NCI-H1105 treated with DMSO at 0.1 percent for 48 hours (cell line): ENCODE measurements at places on chromosomes 13 and 19.

GRCh38 chr13:21748166-21748565 is 77.3 kb downstream of the FGF9 start:
- DNase-seq = no peak

DNA sequence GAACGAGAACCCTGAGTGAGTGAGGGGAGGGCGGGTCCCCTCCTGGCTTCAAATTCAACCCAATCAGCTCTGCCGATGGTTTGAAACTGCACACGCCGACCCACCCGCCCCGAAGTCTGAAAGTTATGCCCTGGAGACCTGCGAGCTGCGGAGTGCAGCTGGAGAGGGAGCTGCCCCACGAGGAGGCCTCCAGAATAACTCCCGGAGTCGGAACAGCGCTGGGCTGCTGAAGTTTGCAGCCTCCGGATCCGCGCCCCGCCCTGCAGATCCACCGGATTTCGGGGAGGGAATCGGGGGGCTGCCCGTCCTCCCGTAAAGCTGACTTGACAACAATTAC is 7.0 kb downstream of the POU4F1 start:
- no peak for DNase-seq

GRCh38 chr13:78609464-78610205 is 6.3 kb upstream of the POU4F1 start:
- peak; percentile 24 for DNase-seq

DNA sequence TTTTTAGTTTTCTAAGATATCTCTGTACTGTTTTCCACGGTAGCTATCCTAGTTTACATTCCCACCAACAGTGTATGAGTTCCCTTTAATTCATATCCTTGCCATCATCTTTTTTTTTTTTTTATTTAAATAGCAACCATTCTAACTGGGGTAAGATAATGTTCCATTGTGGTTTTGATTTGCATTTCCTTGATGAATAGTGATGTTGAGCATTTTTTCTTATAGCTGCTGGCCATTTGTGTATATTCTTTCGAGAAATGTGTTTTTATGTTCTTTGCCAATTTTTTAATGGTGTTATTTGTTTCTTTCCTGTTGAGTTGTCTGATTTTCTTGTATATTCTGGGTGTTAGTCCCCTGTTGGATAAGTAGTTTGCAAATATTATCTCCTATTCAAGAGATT is 454.8 kb downstream of the DACH1 start:
- DNase-seq = no peak

DNA sequence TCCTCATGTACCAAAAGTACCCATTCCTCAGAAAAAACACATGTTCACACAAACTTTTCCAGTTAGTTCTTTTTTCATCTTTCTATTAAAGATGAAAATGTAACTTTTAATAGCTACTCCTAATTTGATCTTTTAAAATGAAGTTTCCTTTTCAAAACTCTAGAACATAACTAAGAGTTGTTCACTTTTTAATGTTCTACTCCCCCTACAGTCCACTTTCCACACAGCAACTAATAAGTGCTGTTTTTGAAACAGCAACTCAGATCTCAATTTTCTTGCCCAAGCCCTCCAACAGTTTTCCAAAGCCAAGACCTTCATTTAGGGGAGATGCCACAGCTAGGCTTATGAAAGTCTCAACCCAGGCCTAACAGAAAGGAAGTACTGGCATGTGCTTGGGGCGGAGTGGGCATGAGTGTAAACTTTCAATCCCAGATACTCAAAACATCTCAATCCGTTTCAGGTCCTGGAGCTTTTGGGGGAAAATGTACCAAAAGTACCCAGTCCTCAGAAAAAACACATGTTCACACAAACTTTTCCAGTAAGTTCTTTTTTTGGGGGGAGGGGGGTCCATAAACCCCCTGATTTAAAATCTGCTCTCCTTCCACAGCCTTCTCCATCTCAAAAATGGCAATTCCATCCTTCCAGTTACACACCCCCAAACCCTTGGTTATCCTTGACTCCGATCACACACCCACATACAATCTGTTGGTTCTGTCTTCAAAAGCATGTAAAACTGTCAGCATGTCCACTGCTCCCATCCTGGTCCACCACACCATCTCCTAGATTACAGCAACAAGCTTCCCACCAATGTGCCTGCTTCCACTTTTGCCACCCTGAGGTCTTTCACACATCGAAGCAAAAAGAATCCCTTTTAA is 2.0 kb downstream of the FBL start:
- DNase-seq = peak; percentile 26

- no peak for DNase-seq
Measured at GRCh38 chr19:14694641-14695266, 4.9 kb downstream of the ZNF333 start.

GRCh38 chr13:84951128-84951527 is 848.1 kb downstream of the SLITRK6 start:
- DNase-seq = no peak

- DNase-seq = no peak
Measured at GRCh38 chr19:4506449-4507149, 11.7 kb downstream of the PLIN4 start.

DNA sequence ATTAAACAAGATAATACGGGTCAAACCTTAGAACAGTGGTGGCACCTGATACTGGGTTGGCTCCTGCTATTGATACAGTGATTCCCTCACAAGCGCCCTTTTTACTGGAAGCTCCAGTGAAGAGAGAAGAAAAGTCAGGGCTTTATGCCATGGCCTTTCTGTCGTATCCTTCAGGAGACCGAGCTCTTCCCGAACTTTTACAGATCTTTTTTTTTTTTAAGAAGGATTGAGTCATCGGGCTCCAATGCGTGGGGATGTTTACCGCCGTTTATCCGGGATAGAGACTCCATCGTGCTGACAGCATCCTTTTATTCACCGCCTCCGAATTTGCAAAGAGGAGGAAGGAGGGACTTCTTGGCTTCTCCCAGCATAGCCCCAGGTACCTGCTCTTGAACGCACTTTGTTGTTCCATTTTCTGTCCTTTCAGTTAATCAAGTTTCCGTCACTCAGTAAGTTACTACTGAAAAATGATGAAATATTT is 574 bp downstream of the ZNF227 start:
- DNase-seq = peak; percentile 24

GRCh38 chr19:12064590-12065538 is at the start of gene ZNF844:
Gene ZNF844 (plus strand): TSS chr19:12064731. CDS start chr19:12064874, 143 bp downstream.
- no peak for DNase-seq

GRCh38 chr13:38697197-38697596 is 10.3 kb downstream of the FREM2 start:
- DNase-seq = no peak

GRCh38 chr13:29073755-29074154 is 253.6 kb downstream of the MTUS2 start:
- DNase-seq = no peak

- DNase-seq = no peak
Measured at GRCh38 chr13:79966059-79966458, 374.9 kb downstream of the SPRY2 start.

DNA sequence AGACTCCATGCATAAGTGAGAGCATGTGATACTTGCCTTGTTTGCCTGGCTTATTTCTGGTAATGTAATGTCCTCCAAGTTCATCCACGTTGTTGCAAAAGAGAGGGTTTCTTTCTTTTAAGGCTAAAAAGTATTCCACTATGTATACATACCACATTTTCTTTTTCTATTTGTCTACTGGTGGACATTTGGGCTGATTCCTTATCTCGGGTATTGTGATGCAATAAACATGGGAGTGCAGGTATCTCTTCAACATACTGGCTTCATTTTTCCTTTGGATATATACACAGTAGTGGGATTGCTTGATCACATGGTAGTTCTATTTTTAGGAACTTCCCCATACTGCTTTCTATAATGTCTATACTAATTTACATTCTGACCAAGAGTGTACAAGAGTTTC is 49.6 kb upstream of the EBPL start:
- DNase-seq = no peak

DNA sequence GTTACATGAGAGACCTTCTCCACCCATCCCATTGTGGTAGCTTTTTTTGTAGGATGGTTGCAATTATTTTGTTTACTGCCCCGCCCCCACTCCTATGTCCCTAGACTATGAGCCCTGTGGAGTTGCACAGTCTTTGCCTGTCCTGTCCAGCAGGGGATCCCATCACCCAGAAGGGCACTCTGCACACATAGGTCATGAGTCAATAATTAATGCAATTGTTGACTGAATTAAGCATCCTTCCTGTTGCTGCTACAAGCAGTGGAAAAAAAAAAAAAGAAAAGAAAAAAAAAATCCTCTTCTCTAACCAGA is 14.2 kb downstream of the C19orf81 start:
- no peak for DNase-seq

DNA sequence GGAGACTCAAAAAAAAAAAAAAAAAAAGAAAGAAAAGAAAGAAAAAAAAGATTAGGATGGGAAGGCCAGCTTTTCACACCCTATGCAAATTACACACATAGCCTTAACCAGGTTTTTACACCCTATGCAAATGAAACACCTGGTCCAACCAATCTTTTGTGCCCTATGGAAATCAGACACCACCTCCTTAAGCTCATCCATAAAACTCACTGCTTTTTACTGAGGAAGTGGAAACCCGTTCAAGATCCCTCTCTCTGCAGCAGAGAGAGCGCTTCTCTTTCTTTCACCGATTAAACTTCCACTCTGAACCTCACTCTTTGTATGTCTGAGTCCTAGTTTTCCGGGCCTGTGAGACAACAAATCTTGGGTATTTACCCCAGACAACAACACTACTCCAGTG is 25.3 kb upstream of the HOMER3 start:
- no peak for DNase-seq

DNA sequence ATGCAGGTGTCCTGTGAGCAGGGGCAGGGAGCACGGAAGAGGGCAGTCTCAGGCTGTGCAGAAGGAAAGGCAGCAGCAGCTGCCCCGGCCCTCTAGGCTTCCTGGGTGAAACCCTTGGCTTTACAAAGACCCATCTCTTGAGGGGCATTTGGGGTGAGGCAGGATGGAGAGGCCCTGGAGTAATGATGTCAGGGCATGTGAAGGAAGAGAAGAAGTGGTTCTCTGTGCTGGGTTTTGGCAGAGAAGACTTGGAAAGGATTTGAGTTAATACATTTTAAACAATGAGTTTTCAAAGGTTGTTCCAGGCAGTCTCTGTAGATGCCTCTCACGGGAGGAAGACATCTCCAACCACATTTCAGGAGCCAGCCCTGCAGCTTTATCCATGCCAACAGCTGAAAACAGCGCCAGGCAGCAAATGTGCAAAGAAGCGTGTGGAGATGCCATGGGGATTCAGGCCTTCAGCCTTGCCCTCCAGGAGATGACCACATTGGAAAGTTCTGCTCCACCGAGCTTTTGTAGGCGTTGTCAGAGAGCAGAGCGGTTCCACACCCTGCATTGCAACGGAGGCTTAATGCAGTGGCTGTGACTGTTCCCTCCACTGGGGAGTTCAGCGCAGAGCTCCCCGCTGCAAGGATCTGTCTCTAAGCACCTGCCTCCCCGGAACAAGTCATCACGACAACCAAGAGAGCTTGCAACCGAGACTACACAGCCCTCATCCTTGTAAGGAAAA is 322.8 kb downstream of the UQCRFS1 start:
- no peak for DNase-seq

DNA sequence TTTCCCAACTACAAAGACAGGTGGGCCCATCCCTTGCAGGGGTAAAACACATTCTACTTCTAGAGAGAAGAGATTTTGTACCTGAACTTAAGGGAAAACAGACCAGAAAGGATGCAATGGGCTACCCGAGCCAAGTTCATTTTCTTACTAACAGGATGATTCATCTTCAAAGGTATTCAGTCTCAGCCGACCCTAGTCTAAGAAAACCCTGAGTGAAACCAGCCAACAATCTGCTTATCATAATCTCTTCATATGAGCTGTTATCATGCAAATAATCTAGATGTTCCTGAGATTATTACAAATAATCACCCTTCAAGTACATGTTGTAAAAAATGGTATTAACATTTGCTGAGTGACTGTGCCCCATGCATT is 15.6 kb downstream of the PABPC3 start:
- DNase-seq = no peak

DNA sequence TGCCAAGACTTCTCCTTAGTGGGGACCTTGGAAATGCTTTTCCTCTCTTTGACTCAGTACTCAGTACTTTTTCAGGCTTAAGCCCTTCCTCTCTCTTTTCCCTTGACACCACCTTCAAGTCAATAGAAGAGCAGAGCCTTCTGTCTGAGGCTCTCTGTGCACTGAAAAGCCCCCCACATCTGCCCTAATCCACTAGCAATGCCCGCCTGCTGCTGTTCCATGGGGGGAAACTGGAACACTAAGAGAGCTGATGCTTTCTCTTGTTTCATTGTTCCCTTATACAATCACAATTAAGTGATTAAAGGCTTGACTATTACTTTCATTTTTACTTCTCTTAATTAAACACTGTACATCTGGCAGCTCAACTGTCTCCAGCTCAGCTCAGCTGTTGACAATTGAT is 254.5 kb downstream of the SLITRK6 start:
- DNase-seq = peak; percentile 1

DNA sequence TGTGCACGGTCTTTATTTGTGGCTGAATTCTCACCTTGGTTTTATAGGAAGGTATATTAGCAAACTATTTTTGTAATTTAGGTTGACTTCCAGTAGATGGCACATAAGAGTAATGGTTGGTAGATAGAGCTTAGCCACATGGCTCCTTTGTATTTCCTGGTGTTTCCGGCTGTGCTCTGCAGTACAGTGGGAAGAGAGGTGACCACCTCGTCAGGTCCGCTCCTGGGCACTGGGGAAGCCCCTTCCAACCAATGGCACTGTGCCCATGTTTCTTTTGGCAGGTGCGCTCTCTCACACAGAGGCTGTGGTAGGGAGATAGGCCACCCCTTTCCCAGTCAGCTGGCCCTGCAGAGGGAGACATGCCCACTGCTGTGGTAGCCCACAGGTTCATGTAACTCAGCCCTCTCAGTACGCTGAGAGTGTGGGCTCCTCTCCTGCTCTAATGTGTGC is 74.3 kb upstream of the ATP12A start:
- peak; percentile 4 for DNase-seq

DNA sequence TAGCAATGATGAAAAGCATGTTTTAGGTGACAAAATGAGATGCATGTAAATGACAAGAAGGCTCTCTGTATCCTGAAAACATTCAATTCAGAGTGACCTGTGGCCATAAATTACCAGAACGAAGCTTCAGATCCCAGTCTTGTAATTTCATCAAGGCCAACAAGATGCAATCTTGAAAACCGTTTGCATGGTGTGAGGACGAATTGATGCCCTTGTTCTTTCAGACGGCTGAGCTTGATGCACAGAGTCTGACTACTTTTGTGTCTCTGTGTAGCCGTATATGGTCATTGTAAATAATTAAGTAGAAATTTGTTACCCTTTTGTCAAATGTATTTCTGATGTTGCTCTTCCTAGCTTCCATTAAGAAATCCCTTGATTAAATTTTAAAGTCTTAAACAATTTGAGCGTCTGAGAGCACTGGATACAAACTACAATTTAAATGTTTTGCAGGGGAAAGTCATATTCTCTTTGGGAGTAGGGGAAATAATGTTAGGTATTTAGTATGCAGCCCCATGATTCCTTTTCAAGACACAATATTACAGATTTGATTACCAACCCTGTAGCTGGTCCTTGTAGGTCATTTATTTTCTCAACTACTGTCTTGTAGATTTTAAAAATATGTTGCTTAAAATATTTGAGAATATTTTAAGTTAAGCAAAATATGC is 125.8 kb upstream of the PCDH9 start:
- DNase-seq = no peak

- no peak for DNase-seq
Measured at GRCh38 chr13:43676320-43676719, 110.5 kb downstream of the ENOX1 start.

- DNase-seq = no peak
Measured at GRCh38 chr19:47111682-47112165, 1.9 kb downstream of the ZC3H4 start.
